ENCODE measurements at places on chromosomes 2 and 18.

GRCh38 chr2:203122317-203122986, 107.8 kb downstream of the NBEAL1 start:
- peak; percentile 6 for DNase-seq

DNA sequence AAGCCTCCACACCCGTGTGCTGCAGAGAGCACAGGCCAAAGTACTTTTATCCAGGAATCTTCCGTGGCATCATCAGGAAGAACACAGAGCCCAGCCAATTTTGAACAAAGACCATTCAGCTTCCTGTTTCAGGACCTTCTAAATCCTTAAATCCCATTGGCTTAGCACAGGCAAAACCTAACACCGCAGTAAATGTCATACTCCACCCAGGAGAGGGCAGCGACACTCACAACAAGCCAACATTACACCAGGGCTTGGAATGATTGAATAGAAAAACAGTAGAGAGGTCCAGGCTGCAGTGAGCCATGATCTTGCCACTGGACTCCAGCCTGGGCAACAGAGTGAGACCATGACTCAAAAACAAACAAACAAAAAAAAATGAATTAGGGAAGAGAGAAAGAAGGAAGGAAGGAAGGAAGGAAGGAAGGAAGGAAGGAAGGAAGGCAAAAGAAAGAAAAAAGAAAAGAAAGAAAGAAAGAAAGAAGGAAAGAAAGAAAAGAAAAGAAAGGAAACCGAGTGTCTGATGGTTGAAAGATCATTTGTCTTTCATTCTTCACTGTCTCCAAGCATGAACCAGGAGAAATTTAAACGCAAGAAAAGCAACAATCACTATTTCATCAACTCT, 144.6 kb upstream of the SATB2 start:
- no peak for DNase-seq

DNA sequence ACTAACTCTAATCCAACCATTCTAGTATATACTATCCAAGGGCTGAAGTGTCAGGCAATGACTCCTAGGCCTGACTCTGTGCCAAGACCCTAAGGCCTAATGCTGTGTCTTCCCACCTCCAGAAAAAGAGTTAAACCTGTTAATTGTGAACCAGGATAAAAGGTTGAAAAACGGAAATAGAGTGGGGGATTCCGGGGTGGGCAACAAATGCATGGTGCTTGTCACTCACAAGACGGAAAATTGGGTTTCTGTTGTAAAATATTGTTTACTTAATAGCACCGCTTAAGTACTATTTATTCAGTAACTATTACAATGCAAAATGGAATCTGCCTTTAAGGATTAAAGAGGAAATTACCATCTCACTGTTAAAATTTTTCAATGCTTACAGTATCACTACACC, 3.2 kb downstream of the STK17B start:
- no peak for DNase-seq

GRCh38 chr2:197261808-197262226, 48.8 kb downstream of the ANKRD44 start:
- DNase-seq, result no peak

DNA sequence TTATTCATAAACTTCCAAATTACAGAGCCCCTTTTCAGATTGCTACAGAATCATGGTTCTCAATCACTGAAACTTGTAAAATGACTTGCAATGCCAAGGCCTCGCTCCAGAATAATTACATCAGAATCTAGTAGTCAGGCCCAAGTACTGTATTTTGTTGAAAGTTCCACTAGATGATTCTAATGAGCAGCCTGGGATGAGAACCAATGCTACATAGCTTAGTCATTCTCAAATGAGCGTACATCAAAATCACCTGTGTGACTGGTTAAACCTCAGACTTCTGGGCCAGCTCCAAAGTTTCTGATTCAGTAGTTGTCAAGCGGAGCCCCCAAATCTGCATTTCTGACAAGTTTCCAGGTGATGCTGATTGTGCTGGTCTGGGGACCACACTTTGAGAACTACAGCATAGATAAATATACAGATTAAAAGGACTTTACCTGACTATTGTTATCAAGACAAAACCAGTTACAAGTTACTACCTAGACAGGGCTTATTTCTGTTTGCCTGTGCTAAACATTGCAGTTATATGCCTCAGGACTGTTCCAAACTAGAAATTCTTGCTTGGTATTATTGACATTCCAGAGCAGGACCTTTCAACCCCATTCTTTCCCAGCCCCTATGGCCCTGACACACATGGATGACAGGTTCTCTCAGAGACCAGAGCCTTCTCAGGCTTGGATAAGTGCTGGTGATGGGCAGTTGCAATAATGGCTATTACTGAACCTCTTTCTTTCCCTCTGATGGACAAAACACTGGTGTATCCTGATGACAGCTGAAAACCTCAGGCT, 83.1 kb downstream of the UPP2 start:
- no peak for DNase-seq

- no peak for DNase-seq
Measured at GRCh38 chr2:26770986-26771586, 7.0 kb downstream of the SLC35F6 start.

DNA sequence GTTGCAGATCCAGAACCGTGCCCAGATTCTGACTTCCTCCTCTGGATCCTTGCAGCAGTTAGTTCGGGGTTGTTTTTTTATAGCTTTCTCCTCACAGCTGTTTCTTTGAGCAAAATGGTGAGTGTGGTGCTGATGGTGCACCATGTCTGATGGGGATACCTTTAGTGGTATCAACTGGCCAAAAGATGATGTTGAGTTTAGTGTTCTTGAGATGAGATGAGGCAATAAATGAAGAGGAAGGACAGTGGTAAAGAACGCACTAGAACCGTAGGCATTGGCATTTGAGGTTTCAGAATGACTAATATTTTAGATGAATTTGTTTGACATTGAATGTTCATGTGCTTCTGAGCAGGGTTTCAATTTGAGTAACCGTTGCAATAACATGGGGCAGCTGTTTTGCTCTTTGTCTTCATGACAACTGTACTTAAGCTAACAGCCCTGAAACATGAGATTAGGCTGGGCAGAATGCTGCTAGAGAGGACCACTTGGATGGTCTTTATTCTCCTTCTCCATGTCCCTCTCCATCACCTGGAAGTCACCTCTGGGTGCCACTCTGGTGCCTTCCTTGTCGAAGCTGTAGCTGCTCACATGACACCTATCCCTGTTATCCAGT, 3.9 kb downstream of the CTLA4 start:
- no peak for DNase-seq

DNA sequence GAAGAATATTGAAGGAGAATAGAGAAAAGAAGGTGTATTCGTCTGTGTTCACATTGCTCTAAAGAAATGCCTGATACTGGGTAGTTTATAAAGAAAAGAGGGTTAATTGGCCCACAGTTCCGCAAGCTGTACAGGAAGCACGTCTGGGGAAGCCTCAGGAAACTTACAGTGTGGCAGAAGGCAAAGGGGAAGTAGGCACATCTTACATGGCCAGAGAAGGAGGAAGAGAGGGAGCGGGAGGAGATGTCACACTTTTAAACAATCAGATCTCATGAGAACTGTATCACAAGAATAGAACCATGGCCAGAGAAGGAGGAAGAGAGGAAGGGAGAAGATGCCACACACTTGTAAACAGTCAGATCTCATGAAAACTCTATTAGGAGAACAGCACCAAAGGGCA, 159.6 kb upstream of the TPO start:
- no peak for DNase-seq

- DNase-seq, result no peak
Measured at GRCh38 chr2:186918495-186918894, 69.5 kb upstream of the ZSWIM2 start.

- DNase-seq, result no peak
Measured at GRCh38 chr2:29270701-29271121, 155.5 kb downstream of the CLIP4 start.

DNA sequence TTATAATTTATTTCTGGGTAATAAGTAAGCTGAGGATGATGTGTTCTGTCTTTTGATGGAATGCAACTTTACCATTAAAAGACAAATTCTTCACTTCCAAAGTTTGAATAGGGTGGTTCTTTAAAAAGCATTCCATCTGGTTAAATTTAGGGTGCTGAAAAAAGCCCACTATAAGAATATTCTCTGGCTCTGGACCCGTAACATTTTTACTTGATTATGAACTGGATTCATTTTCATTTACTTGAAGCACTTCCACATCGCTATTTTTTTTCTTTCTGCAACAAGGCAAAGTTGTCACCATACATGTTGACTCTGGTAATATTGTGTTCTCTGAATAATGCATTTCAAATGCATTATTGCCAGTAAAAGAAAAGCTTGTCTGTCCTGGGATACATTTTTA, 344.6 kb downstream of the SATB2 start:
- no peak for DNase-seq

GRCh38 chr2:171924170-171924942, 2.1 kb downstream of the HAT1 start:
- DNase-seq, result no peak

GRCh38 chr18:39389800-39390379, 1824.3 kb upstream of the CELF4 start:
- no peak for DNase-seq

- no peak for DNase-seq
Measured at GRCh38 chr2:158290225-158290624, 166.3 kb downstream of the CCDC148 start.

- no peak for DNase-seq
Measured at GRCh38 chr2:157367704-157368103, 42.1 kb upstream of the ERMN start.

DNA sequence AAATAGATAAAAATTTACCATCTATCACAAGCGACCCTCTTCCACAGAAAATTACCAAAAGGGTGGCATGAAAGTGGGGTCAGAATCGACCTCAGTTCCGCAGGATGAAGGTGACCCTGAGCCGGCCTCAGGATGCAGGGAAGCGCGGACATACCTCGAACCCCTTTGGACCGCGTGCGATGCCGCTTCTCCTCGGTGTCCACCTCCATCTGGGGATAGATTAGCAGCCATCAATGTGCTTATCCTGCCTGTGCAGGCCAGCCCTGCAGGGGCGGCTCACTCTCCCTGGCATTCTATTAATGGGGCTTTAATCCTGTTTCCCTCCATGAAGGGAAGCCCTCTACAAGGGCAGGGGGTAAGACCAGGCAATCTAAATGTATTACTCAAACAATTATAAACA, 235.3 kb upstream of the PXDN start:
- no peak for DNase-seq

DNA sequence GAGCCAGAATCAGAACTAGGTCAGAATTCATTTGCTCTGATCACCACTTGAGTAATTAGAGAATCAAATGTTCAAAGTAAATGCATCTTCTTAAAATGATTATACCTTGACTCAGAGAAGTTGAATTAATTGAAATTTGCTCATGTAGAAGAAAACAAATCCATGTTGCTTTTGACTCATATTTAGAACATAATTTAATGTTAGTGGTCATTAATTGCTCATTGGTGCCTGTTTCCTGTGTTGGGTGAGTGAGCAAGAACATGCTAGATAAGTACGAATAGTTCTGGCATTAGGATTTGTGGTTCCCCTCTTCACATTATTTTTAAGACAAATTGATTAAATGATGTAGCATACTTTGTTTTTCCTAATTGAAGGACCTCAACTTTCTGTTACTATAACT, 19.0 kb downstream of the ACVR2A start:
- DNase-seq, result no peak

- no peak for DNase-seq
Measured at GRCh38 chr2:232439758-232440135, 16.2 kb upstream of the ALPI start.

DNA sequence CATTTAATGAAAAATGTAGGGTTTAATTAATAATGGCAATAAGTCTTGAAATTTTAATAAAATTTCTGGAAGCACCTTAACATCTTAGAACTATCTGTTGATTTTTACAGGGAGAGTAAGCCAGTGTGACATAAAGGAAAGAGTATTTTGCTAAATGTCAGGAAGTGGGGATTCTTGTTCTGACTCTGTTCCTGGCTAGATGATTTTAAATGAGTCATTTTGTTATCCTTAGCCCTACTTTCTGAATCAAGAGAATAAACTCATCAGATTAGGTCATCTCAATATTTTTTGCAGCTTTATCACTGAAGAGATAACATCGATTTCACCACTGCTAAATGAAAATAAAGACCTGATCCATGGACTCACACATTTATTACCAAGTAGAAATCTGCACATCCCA, 377.5 kb upstream of the CYRIA start:
- no peak for DNase-seq

- DNase-seq, result no peak
Measured at GRCh38 chr2:215352602-215353001, 40.7 kb downstream of the ATIC start.

- DNase-seq, result no peak
Measured at GRCh38 chr2:20027705-20028434, 15.4 kb upstream of the MATN3 start.

- DNase-seq, result no peak
Measured at GRCh38 chr2:20106746-20107145, 55.3 kb upstream of the LAPTM4A start.

DNA sequence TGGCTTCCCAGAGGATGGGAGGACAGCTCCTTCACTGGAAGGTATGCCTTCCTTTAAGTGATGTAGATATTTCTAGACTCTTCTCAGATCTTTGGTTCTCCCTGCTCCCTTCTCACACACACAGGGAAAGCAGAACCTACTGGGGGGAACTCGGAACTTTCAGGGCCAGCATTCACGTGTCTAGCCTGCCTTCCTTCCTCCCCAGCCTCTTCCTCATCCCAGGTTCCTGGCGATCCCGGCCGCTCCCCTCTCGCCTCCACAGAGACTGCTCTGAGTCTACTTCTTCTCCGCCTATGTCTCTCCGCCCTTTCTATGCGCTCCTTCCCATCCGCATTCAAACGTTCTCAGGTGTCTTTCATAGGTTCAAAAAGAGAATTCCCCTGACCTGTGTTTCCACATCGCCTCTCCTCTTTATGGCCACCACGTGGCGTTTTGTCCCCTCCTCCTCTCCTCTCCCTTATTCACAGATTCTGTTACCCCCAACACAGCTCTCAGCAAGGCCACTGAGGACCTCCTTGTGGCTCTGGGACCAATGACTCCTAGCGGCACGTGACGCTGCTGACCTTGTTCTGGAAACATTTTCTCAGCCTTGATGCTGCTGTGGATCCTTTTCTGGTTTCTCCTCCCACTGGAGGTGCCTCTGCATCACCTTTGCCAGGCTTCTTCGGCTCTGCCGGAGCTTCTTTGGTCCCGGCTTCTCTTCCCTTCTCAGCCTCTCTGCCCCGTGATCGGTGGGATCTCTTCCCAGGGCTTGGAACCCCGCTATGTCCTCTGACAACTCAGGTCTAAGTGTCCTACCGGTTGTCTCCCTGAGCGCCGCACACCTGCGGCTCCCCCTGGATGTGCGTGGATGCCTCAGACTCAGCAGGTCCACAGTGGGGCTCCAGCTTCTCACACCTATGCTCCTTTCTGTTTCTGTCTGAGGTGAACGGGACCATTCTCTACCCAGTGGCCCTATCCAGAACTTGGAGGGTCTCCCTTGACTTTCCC, 77.5 kb downstream of the VAPA start:
- no peak for DNase-seq

GRCh38 chr18:50331691-50332090, 43.2 kb upstream of the SKA1 start:
- DNase-seq, result no peak

DNA sequence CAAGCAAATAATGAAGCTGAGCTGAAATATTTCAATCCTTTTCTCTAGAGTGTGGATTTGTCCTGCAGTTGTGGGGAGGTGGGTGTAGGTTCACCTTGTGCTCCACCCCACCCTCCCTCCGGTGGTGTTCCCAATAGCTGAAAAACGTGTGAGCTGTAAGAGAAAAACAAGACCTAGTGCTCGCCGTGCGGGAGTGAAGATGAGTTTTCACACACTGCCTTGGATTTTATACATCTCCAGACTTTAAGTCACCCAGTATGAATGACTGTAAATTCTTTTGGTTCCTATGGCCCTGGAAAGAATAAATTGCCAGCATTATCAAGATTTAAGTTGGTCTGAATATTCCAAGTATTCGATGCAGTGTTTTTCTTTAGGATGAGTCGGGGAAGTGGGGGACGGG, 1.9 kb upstream of the SOX11 start:
- no peak for DNase-seq

- DNase-seq, result no peak
Measured at GRCh38 chr2:108244667-108245414, 5.1 kb downstream of the SULT1C3 start.

All from NCI-H1417 treated with DMSO at 0.1 percent for 48 hours (cell line).